Hematopoietic multipotent progenitor cell treated with erythropoietin and hydrocortisone succinate and interleukin-3 and kit ligand, for 4 days (in vitro differentiated cells): ENCODE measurements at places on chromosomes 6 and 20.

- no peak for DNase-seq
Measured at GRCh38 chr6:108778421-108779186, 69.6 kb upstream of the ARMC2 start.

- DNase-seq, result no peak
Measured at GRCh38 chr6:11702089-11702488, 76.5 kb downstream of the ADTRP start.

DNA sequence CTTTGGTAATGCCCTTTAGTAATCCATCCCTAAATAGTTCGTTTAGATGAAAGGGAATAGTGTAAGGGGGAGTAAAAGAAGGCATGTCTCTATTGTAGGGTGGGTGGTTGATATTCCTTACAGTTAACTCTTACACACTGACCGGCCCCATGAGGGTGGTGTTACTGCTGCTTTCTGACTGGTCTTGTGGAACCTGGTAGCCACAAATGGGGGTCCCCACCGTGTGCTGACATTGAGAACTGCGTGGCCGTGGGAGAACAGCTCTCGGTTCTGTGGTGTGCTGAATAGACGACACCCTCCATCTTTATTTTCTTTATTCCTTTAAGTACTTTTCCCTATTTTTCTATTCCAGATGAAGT is 19.3 kb downstream of the MRAP2 start:
- no peak for DNase-seq

- DNase-seq, result peak; percentile 79
Measured at GRCh38 chr20:46635514-46636136, 15.6 kb downstream of the SLC13A3 start.

- peak; percentile 13 for DNase-seq
Measured at GRCh38 chr6:72626126-72626525, 4.3 kb downstream of the KCNQ5 start.

- DNase-seq, result no peak
Measured at GRCh38 chr20:43550456-43550855, 8.4 kb upstream of the SGK2 start.

- DNase-seq, result no peak
Measured at GRCh38 chr6:152499931-152500330, 137.2 kb downstream of the SYNE1 start.

GRCh38 chr6:135181333-135182070 is 394 bp downstream of the MYB start:
- peak; percentile 47 for DNase-seq

GRCh38 chr6:106063448-106063850 is 22.7 kb upstream of the PRDM1 start:
- no peak for DNase-seq

DNA sequence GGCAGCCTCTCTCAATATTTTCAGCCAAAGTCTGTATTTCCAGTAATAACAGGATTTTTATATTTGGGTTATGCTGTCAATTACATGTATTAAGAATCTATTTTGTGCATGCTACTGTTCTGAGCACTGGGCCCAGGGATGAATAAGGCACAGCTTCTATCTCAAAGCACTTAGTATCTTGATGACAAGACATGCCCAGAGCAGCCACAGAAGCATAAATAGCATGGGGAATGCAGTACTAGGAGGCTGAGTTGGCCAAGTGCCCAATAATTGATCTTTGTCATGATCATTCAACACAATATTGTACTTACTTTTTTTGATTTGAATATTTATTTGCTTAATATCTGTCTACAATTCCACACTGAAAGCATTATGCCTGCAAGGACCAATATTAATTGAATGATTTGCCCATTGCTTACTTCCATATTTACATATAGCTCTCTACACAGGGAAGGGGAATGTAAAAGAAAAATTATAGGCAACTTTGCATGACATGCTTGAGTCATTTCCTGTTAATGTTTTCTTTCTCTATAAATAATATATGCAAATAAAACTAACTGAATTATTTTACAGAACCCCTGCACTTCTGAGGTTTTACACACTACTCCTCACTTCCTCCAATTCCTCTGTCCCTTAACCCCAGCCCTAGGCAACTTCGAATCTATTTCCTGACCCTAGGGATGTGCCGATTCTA is 298.9 kb upstream of the BMP2 start:
- DNase-seq, result no peak

DNA sequence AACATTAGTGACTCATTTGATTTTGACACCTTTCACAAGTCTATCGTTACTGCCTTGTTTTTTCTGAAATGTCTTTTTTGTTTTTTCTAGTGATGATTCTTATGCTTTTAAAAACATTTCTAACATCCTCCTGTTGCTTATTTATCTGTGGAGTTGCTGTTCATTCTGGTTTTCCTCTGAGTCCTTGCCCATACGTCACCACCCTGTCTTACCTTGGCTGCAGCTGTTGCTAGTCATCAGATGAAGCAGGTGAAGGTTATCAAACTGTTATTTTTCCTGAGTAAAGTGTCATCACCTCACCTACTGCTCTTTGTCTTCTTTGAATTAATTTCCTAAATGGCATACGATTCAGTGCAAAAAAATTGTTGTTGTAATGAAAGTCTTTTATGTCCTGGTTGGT is 376.6 kb downstream of the GRIK2 start:
- no peak for DNase-seq

GRCh38 chr6:61809004-61809595 is 476.9 kb downstream of the KHDRBS2 start:
- DNase-seq, result peak; percentile 74

GRCh38 chr6:22350109-22350508 is 53.3 kb upstream of the PRL start:
- DNase-seq, result no peak
